ENCODE measurements at places on chromosomes 2 and 18.
A peak's percentile ranks its signal among the peaks of the same experiment; 100 is the strongest.

DNA sequence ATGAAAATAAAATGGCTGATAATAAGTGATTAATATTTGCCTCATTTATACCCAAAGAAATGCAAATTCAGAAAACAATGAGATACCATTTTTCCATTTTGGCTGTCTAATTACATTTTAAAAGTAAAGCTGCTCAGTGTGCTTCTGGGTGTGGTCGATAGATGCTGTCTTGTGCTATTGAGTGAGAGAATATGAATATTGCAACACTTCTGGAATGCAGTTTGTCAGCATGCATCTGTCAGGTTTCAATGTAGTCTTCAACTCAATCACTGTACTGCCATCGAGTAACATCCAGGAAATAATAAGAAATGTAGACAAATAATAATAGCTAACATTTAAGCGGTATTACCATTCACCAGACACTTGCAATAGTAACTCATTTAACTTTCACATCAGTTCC, 3.9 kb downstream of the IL18R1 start:
- H3K4me3 ChIP-seq, result peak overlapping the region; percentile 98
- no peaks in the 10 kb centered on the region for H3K27me3 ChIP-seq
- DNase-seq, result no peak
- peak overlapping the region; percentile 12 for H3K27ac ChIP-seq
- H3K4me1 ChIP-seq, result peaks cover 62% of the 10 kb centered on the region

GRCh38 chr2:199955007-199955338, 318 bp downstream of the TYW5 start:
- H3K4me3 ChIP-seq, result peak overlapping the region; percentile 93
- no peak for DNase-seq
- peak overlapping the region; percentile 79 for H3K27ac ChIP-seq
- H3K4me1 ChIP-seq, result peaks cover 48% of the 10 kb centered on the region
- H3K27me3 ChIP-seq, result no peaks in the 10 kb centered on the region

DNA sequence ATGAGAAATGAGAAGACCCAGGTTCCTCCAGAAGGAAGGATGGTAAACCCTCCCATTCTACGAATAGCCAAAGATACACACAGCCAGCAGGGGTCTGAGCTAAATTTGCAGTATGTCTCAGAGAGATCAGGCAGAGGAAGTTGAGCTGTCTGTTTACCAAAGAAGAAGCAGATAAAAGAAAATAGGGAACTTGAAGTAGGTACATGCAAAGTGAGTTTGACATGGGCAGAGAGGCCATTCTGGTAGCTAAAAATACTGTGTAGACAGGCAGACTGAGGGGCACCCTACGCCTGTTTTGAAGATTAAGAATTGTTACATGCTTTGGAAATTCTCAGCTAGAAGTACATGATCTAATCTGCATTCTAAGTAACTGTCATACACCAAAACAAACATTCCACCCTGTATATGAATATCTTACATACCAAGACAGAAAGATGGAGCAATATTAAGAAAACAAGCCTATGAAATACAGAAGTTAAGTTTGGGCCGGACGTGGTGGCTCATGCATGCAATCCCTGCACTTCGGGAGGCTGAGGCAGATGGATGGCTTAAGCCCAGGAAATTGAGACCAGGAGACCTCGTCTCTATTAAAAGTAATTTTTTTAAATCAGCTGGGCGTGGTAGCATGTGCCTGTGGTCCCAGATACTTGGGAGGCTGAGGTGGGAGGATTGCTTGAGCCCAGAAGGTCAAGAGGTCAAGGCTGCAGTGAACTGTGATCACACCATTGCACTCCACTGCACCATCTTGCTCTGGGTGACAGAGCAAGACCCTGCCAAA, 157.9 kb downstream of the ANKRD44 start:
- DNase-seq, result no peak
- H3K27ac ChIP-seq, result peak overlapping the region; percentile 59
- no peaks in the 10 kb centered on the region for H3K27me3 ChIP-seq
- peaks cover 58% of the 10 kb centered on the region for H3K4me1 ChIP-seq
- H3K4me3 ChIP-seq, result peak overlapping the region; percentile 6

DNA sequence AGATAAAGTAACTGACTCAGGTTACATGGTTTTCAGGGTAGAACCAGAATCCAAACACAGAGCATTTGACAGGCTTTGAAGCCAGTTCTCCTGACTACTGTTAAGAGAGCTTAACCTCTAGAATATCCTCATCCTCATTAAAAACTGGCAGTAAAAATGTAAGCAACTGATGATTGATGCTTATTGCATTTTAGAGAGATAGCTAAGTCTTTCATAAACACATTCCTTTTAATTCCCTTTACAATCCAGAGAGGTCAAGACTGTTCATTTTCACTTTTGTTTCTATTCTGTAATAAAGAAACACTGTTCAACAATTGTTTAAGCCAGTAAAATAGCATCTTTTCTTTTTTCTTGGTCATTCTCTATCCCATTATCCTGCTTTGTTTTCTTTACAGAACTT, 53.9 kb upstream of the RAB27B start:
- no peak for DNase-seq
- H3K4me3 ChIP-seq, result no peak overlapping the region
- H3K27ac ChIP-seq, result no peak overlapping the region
- peaks cover 29% of the 10 kb centered on the region for H3K4me1 ChIP-seq
- H3K27me3 ChIP-seq, result peaks cover 6% of the 10 kb centered on the region

GRCh38 chr18:10562773-10563160, 36.9 kb downstream of the NAPG start:
- H3K4me3 ChIP-seq, result no peak overlapping the region
- no peak overlapping the region for H3K27ac ChIP-seq
- peaks cover 7% of the 10 kb centered on the region for H3K4me1 ChIP-seq
- H3K36me3 ChIP-seq, result no peaks in the 10 kb centered on the region
- no peak for DNase-seq

GRCh38 chr18:23071285-23071684, 64.0 kb upstream of the CABLES1 start:
- peak overlapping the region; percentile 95 for H3K27ac ChIP-seq
- peaks cover 24% of the 10 kb centered on the region for H3K36me3 ChIP-seq
- H3K4me3 ChIP-seq, result peak overlapping the region; percentile 27
- H3K27me3 ChIP-seq, result no peaks in the 10 kb centered on the region
- H3K4me1 ChIP-seq, result peaks cover 55% of the 10 kb centered on the region
- peak; percentile 85 for DNase-seq

- DNase-seq, result no peak
- peaks cover 11% of the 10 kb centered on the region for H3K36me3 ChIP-seq
- peaks cover 13% of the 10 kb centered on the region for H3K4me1 ChIP-seq
- H3K27ac ChIP-seq, result no peak overlapping the region
- H3K4me3 ChIP-seq, result no peak overlapping the region
Measured at GRCh38 chr2:64952511-64953482, 36.4 kb upstream of the SLC1A4 start.

DNA sequence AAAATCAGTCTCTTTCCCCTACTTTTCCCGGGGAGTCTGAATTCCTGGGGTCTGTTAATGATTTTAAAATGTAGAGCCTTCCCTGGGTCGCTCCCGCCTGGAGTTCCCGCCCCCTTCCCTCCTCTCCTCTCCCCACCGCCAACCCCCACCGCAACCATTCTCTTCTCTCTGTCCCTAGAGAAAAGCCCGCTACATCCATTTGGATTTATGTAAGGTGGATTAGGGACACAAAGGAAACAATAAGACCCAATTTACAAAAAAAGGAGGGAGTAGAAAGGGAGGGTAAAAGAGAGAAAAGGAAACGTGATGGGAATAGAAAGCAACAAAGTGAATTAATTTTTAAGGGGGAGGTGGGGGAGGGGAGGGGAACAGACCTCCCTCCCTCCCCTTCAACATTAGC, 2.2 kb downstream of the EPHA4 start:
- no peaks in the 10 kb centered on the region for H3K36me3 ChIP-seq
- DNase-seq, result no peak
- H3K4me3 ChIP-seq, result no peak overlapping the region
- H3K27ac ChIP-seq, result no peak overlapping the region
- peaks cover 23% of the 10 kb centered on the region for H3K4me1 ChIP-seq

- peaks cover 83% of the 10 kb centered on the region for H3K27me3 ChIP-seq
- no peak overlapping the region for H3K4me3 ChIP-seq
- no peaks in the 10 kb centered on the region for H3K4me1 ChIP-seq
- H3K27ac ChIP-seq, result no peak overlapping the region
- no peak for DNase-seq
Measured at GRCh38 chr2:118834901-118835745, 12.3 kb downstream of the EN1 start.

DNA sequence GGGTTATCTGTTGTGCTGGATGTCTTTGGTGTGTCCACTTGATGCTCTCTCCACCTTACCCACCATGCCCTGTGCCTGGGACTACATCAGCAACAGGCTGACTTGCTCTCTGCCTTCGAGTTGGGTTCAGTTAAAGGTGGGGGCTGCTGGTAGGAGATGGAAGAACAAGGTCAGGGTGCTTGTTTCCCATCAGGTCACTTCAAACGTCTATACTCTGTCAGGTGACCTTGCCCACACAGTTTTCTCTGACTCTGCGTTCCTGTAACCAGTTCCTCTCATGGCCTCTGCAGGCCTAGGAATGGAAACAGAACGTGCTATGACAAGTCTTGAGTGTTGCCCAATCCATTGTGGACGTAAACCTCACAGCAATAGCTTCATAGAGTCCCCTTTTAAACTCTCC, 38.4 kb upstream of the PAPOLG start:
- peaks cover 2% of the 10 kb centered on the region for H3K4me1 ChIP-seq
- no peaks in the 10 kb centered on the region for H3K27me3 ChIP-seq
- H3K4me3 ChIP-seq, result no peak overlapping the region
- DNase-seq, result no peak

DNA sequence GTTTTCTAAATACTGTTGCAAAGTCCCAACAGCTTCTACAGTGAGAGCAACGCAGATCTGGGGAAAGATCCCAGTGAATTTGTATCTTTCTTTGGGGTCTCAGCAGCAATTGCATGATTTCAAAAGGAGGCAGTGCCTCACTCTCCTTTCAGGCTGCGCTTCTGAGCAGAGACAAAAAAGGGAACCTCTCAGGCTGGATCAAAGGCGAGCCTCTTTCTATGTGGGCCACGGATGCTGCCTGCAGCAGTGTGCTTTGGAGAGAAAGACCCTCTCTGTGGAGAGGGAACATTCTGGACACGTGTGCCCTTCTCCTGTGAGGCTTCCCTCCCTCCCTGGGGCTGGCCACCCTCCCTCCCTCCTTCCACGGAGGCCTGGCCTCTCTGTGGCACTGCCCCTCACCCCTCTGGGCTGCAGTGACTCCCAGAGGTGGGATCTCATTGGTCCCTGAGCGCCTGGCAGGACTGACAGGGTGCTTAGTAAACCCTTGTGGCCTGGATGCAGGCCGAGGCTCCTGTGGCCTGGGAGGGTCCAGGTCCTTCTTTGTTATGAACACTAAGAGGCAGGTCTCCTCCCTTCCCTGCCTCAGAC, 21.6 kb upstream of the PDIA6 start:
- peaks cover 23% of the 10 kb centered on the region for H3K27me3 ChIP-seq
- no peak for DNase-seq
- no peak overlapping the region for H3K4me3 ChIP-seq
- no peaks in the 10 kb centered on the region for H3K36me3 ChIP-seq

DNA sequence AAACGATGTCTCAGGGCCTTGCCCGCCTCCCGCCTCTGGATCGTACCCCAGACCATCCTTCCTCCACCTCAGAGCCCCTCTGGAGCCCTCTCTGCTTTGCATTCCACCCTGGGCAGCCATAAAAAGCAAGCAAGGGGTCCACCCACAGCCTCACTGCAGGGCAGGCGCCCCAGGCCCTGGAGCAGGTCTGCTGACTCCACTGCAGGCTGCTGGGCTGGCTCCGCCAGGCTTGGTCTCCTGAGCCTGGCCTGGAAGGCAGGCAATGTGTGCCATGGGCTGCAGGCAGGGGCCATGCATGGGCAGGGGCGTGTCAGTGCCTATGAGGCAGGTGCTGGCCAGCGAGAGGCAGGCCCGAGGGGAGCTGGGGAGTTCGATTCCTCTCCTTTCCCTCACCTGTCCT, 186.0 kb downstream of the ANKRD30B start:
- DNase-seq, result no peak
- H3K27ac ChIP-seq, result no peak overlapping the region
- no peak overlapping the region for H3K4me3 ChIP-seq
- H3K36me3 ChIP-seq, result no peaks in the 10 kb centered on the region
- H3K27me3 ChIP-seq, result no peaks in the 10 kb centered on the region

GRCh38 chr2:275466-275865, 10.7 kb downstream of the ACP1 start:
- H3K27me3 ChIP-seq, result no peaks in the 10 kb centered on the region
- H3K36me3 ChIP-seq, result peaks cover 66% of the 10 kb centered on the region
- H3K4me3 ChIP-seq, result no peak overlapping the region
- DNase-seq, result no peak
- H3K27ac ChIP-seq, result no peak overlapping the region
- peaks cover 6% of the 10 kb centered on the region for H3K4me1 ChIP-seq

DNA sequence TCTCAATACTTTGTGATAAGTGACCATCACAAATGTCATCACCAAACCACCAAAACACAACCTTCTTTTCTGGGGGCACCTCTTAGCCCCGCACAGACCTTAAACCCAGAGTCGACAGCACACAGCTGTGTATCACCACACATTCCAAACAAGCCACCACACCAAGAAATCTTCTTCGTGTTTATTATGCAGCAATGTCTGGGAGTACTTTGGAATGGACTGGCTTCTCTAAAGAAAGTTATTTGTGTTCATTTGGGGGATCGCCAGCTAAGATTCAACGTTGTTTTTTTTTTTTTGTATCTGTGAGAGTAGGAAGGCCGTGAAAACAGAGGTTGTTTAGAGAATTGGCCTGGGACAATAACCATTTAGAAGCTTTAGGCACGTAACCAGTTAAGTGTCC, 1.1 kb upstream of the MTA3 start:
- peaks cover 10% of the 10 kb centered on the region for H3K36me3 ChIP-seq
- H3K27me3 ChIP-seq, result peaks cover 3% of the 10 kb centered on the region
- H3K4me1 ChIP-seq, result peaks cover 22% of the 10 kb centered on the region
- peak overlapping the region; percentile 69 for H3K4me3 ChIP-seq
- no peak for DNase-seq

DNA sequence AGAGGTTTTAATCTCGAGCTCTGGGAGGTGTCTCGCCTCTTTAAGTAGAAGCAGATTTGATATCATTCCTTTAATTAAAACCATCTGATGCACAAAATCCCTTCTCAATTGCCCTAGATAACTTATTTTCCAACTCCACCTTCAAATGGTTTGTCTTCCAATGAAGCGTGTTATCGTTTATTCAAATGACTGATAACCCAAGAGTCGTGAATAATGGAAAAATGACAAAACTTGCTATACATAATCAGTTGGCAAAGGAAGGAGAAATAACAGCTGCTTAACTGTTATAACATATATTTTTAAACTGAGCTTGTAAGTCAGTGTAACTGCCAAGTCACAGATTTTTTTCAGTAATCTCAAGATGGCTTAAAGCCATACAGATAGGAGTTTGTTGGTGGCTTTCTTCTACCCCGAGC, 144.6 kb downstream of the QPCT start:
- no peak for DNase-seq
- no peak overlapping the region for H3K4me3 ChIP-seq
- no peaks in the 10 kb centered on the region for H3K36me3 ChIP-seq
- peaks cover 14% of the 10 kb centered on the region for H3K27me3 ChIP-seq

GRCh38 chr2:172726172-172726735, 9.4 kb upstream of the RAPGEF4 start:
- H3K36me3 ChIP-seq, result no peaks in the 10 kb centered on the region
- no peak overlapping the region for H3K4me3 ChIP-seq
- no peak for DNase-seq
- H3K4me1 ChIP-seq, result no peaks in the 10 kb centered on the region
- H3K27me3 ChIP-seq, result peaks cover 10% of the 10 kb centered on the region
